ENCODE measurements at places on chromosomes 3 and 15.
A peak's percentile ranks its signal among the peaks of the same experiment; 100 is the strongest.

DNA sequence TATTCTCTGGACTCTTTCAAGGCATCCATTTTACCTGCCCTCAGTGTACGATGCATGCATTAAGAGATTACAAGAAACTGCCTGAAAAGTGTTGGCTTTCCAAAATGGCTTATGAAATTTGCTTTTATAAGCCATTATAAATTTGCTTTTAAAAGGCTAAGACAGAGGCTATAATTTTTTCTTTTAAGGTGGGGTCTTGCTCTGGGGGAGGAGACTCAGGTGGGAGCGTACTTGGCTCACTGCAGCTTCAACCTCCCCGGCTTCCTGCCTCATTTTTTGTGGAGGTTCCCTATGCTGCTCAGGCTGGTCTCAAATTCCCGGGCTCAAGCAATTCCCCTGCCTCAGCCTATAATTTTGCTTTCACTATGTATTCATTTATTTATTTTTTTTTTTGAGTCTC is 17.6 kb downstream of the TRA2B start:
- H3K27me3 ChIP-seq, result no peaks in the 10 kb centered on the region
- H3K4me3 ChIP-seq, result no peak overlapping the region
- peaks cover 31% of the 10 kb centered on the region for H3K4me1 ChIP-seq
- H3K36me3 ChIP-seq, result peaks cover 70% of the 10 kb centered on the region

GRCh38 chr15:67843092-67843501 is 3.3 kb upstream of the RNU6-1 start:
- peaks cover 21% of the 10 kb centered on the region for H3K4me1 ChIP-seq
- H3K27me3 ChIP-seq, result peaks cover 7% of the 10 kb centered on the region
- H3K36me3 ChIP-seq, result peaks cover 4% of the 10 kb centered on the region
- no peak overlapping the region for H3K27ac ChIP-seq
- no peak for DNase-seq

DNA sequence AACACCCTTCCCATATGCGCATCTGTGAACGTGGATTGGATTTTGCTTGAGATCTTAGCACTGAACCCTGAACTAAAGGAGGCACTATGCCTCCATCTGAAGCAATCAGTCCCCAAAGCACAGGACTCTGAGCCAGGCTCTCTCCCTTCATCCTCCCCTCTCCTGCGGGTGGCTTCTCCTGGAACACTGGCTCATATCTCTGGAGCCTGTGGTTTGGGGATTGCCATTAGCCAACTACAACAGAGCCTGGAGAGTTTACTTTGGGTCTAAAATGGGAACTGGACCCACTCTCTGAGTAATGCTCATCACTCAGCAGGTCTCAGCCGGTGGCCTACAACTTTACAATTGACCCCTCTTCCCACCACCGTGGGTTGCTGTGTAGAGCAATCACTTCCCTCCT is 190.8 kb upstream of the HES1 start:
- peaks cover 2% of the 10 kb centered on the region for H3K4me1 ChIP-seq
- H3K36me3 ChIP-seq, result no peaks in the 10 kb centered on the region
- DNase-seq, result no peak
- peaks cover 19% of the 10 kb centered on the region for H3K27me3 ChIP-seq
- H3K4me3 ChIP-seq, result no peak overlapping the region
- H3K27ac ChIP-seq, result no peak overlapping the region

DNA sequence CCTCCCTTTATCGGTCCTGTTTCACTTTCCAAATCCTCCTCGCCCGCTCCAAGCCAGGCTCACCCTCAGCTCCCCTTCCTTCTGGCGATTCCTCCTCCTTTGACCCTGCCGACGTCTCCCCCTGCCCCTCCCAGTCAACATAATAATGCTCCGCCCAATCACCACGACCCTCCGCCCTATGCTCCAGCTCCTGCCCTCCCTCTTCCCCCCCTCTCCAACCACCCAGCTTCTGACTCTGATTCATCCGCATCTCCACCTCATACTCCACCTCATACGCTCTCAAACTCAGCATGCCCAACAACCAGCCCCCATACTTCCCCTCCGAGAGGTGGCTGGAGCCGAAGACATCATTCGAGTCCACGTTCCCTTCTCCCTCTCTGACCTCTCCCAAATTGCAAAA is 7.1 kb upstream of the AADAC start:
- H3K27me3 ChIP-seq, result peaks cover 6% of the 10 kb centered on the region
- no peak overlapping the region for H3K4me3 ChIP-seq
- H3K36me3 ChIP-seq, result peaks cover 2% of the 10 kb centered on the region
- DNase-seq, result no peak
- no peak overlapping the region for H3K27ac ChIP-seq

- no peak overlapping the region for H3K27ac ChIP-seq
- H3K27me3 ChIP-seq, result peaks cover 3% of the 10 kb centered on the region
- no peak for DNase-seq
- H3K4me3 ChIP-seq, result no peak overlapping the region
Measured at GRCh38 chr3:117036259-117036799, 326.8 kb downstream of the TUSC7 start.

DNA sequence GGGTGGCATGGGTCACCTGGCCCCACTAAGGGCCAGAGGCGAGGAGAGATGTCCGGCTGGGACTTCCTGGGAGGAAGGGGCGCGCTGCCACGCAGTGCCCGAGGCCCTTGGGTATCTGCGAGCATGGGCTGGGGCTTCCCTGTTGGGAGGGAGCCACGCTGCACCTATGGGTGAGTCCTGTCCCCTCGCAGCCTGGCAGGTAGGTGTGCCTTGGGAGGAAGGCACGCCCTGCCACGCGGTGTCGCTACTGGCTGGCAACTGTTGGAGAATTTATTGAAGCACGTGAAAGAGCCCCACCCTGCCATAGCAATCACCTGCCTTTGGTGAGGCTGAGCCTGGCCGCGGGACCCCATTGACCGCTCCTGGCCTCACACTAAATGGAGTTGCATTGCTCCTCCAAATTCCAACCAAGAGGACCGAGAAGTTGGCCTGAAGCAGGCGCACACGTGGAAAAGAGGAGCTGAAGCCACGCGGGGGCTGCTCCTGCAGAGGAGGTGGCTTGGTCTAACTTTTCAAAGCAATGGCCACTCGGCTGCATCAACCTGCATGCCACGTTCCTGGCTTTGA is 134.2 kb downstream of the TJP1 start:
- no peak for DNase-seq
- peaks cover 16% of the 10 kb centered on the region for H3K27me3 ChIP-seq
- H3K36me3 ChIP-seq, result no peaks in the 10 kb centered on the region
- no peak overlapping the region for H3K27ac ChIP-seq

DNA sequence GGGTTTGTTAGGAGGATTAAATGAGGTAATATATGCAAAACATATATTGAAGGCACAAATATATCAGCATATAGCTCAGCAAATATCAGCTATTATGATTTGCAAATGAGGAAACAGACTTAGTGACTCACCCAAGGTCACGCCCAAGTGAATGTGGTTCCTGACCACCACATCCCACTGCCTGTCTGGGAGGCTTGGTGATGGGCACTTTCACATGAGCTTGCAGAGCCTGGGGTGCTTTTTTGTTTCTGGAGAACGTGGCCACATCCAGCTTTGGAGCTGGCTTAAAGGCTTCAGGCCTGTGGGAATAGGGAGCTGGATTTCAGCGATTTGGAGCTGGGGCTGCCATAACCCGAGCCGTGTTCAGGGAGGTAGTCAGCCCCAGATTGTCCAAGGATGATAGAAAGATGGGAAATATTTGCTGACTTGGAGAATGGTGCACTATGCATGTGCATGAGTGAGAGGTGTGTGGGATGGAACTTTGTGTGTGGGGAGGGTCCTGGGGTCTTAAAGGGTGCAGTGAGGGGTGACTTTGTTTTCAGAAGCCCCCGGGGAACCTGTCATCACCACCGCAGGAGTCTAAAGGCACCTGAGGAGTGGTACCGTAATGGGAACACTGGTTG is 12.0 kb upstream of the FGD5 start:
- no peaks in the 10 kb centered on the region for H3K36me3 ChIP-seq
- H3K4me1 ChIP-seq, result peaks cover 17% of the 10 kb centered on the region
- no peak overlapping the region for H3K27ac ChIP-seq
- H3K4me3 ChIP-seq, result no peak overlapping the region
- H3K27me3 ChIP-seq, result peaks cover 38% of the 10 kb centered on the region

- DNase-seq, result no peak
- H3K4me3 ChIP-seq, result no peak overlapping the region
- H3K27me3 ChIP-seq, result peaks cover 15% of the 10 kb centered on the region
- no peaks in the 10 kb centered on the region for H3K36me3 ChIP-seq
- no peak overlapping the region for H3K27ac ChIP-seq
Measured at GRCh38 chr15:45221967-45222366, 30.1 kb upstream of the SLC28A2 start.

DNA sequence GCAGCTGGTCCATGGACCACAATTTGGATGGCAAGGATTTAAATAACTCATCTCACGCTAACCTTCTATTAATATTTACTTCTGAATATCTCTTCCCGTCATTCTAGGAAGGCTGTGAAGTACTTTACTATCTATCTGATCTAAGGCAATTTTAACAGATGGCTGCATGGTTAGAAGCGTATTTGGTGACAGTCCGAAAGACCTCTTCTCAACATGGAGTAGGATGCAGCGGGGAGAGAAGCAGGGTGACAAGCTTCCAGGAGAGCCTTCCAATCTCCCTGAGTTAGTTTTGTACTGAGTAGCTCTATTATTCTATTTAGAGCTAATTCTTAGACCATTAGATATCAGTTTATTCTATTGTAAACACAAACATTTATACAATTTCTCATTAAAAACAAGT is 309.4 kb downstream of the PLCL2 start:
- H3K4me3 ChIP-seq, result no peak overlapping the region
- H3K27ac ChIP-seq, result no peak overlapping the region
- no peak for DNase-seq
- H3K4me1 ChIP-seq, result peaks cover 9% of the 10 kb centered on the region
- H3K36me3 ChIP-seq, result peaks cover 3% of the 10 kb centered on the region

- H3K4me1 ChIP-seq, result peaks cover 7% of the 10 kb centered on the region
- DNase-seq, result no peak
- no peak overlapping the region for H3K4me3 ChIP-seq
- peaks cover 5% of the 10 kb centered on the region for H3K27me3 ChIP-seq
Measured at GRCh38 chr3:57546616-57547015, 2.5 kb upstream of the DNAH12 start.

- H3K27ac ChIP-seq, result no peak overlapping the region
- peaks cover 41% of the 10 kb centered on the region for H3K4me1 ChIP-seq
- no peak for DNase-seq
- no peaks in the 10 kb centered on the region for H3K36me3 ChIP-seq
- H3K4me3 ChIP-seq, result no peak overlapping the region
Measured at GRCh38 chr3:13550423-13550690, 1.4 kb downstream of the FBLN2 start.

DNA sequence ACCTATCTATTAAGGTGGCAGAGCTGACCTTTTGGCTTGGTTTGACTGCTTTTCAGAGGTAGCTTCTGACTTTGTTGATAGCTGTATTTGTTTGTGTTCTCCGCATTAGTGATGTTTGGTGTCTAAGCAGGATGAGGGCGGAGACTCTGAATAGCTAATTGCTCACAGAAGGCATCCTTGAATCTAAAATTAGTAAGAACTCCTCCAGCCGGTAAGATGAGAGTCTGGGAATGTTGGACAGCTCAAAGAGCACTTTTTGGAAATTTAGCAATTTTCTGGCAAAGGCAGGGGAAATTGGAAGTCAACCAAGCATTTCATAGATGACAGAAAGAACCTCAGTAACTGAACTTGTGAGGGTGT is 174.1 kb downstream of the KLHL25 start:
- peaks cover 47% of the 10 kb centered on the region for H3K4me1 ChIP-seq
- no peaks in the 10 kb centered on the region for H3K27me3 ChIP-seq
- no peak overlapping the region for H3K27ac ChIP-seq
- H3K4me3 ChIP-seq, result no peak overlapping the region
- H3K36me3 ChIP-seq, result peaks cover 13% of the 10 kb centered on the region

DNA sequence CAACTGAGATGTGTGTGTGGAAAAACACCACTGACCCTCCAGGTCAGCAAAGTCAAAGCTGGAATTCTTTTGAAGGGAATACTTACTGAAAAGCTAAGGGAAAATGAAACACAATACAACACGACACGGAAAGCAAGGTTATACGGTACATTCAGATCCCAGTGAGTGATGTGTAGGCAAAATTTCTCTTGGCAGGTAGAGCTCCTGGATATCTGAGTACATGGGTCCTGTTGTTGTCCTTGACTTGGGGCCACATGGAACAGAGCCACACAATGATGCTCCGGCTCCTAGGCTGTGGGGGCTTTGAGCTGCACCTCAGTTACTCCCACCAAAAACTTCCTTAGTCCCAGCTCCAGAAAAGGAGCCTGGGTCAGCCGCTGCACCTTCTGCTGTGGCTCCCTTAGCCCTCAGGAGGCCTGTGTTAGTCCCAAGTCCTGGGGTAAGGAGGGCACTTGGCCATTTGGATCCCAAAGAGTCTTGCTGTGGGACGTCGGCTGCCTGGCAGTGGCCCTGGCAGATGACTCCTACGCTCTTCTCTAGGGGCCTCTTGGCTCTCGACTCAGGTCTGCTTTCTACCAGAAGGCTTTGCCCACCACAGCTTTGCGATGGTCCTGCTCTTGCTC is 95.6 kb downstream of the ADCY5 start:
- H3K4me3 ChIP-seq, result no peak overlapping the region
- peaks cover 37% of the 10 kb centered on the region for H3K27me3 ChIP-seq

DNA sequence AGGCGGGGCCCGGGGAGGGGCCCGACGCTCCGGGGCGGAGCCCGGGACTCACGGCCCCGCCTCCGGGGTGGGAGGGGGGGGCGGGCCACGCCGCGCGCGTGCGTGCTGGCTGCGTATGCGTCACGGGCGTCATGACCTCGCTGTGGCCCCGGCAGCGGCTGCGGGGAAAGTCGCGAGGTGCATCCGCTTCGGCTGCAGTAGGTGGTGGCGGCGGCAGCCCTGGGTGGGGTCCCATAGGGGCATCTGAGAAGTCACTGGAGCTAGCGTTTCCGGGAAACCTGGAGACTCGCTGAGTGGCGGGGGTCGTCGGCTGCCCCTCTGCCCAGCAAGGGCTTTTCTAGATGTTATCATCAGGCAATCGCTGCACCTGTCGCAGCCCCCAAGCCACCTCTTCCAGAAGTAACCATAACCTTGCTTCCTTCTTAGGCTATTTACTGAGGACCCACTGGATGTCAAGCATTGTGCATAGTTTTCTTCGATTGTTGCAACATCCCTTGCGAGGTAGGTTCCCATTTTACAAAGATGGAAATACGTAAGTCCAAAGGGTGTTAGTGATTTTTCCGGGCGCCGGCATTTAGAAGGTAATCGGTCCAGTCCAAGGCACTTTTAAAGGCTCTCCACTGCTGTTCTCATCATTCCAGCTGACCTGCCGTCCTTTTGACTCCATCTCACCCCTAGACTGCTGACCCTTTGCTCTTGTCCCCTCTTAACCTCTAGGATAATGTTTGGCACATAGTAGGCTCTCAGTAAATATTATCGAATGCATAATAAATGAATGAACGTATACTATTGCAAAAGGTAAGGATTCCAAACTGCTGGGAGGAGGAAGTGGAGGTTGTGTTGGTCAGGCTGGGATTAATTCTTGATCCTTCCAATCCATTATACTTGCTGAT is at the start of gene GDPGP1:
Gene GDPGP1, plus strand, starts transcription at position 114 of the 893 bp plus-strand sequence. CDS start 6,700 bp downstream, outside the sequence.
- H3K36me3 ChIP-seq, result peaks cover 36% of the 10 kb centered on the region
- no peaks in the 10 kb centered on the region for H3K27me3 ChIP-seq
- H3K4me1 ChIP-seq, result peaks cover 34% of the 10 kb centered on the region
- no peak for DNase-seq
- H3K27ac ChIP-seq, result peak within 1 kb of the TSS; percentile 88

DNA sequence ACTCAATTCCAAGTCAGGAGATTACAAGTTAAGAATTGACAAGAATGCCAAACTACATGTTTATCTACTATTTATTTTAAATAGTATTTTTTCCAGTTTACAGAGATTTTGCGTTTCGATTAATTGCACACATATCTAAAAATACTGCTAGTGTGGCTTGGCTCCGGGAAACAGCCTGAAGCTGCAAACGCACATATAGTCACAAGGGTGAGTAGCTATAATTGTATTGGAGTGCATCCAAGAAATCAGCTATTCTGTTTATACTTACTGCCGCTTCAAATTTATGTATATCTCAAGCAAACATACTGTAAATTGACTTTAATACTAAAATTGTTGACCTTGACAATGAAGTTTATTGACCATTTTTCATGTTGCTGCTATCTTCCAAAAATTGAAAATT is 77.0 kb upstream of the PLSCR5 start:
- no peak overlapping the region for H3K27ac ChIP-seq
- DNase-seq, result no peak
- no peaks in the 10 kb centered on the region for H3K4me1 ChIP-seq
- no peaks in the 10 kb centered on the region for H3K36me3 ChIP-seq
